Forelimb muscle (tissue), 1 donor: ENCODE measurements at places on chromosomes 1 and 21. TPM values are rescaled to one million over a fixed set of nuclear protein-coding genes. Genes with fewer than 3 reads are reported as not detected.

Gene CRP
- not detected for polyA plus RNA-seq

Gene DISC1
- 6.3 TPM for polyA plus RNA-seq

Gene FCER1G
- polyA plus RNA-seq, result 13.2 TPM

Gene PDE4B
- polyA plus RNA-seq, result 16.7 TPM

Gene SON
- 209 TPM for polyA plus RNA-seq

Gene PYHIN1
- 0.22 TPM for polyA plus RNA-seq

Gene C1QB
- 13.1 TPM for polyA plus RNA-seq

Gene MFSD2A
- polyA plus RNA-seq, result 0.96 TPM

Gene TRAF3IP3
- 3.1 TPM for polyA plus RNA-seq

Gene LRRC3
- 2.2 TPM for polyA plus RNA-seq

Gene LCE1E
- not detected for polyA plus RNA-seq

Gene GPR25
- polyA plus RNA-seq, result not detected

Gene PLA2G2D
- polyA plus RNA-seq, result 0.05 TPM

Gene PER3
- 4.3 TPM for polyA plus RNA-seq

Gene NHLH1
- polyA plus RNA-seq, result 0.59 TPM

Gene AVPR1B
- polyA plus RNA-seq, result 0.24 TPM

Gene BARHL2
- polyA plus RNA-seq, result not detected

Gene GNG12
- 34.5 TPM for polyA plus RNA-seq
